ENCODE measurements at places on chromosomes 2 and 18.

DNA sequence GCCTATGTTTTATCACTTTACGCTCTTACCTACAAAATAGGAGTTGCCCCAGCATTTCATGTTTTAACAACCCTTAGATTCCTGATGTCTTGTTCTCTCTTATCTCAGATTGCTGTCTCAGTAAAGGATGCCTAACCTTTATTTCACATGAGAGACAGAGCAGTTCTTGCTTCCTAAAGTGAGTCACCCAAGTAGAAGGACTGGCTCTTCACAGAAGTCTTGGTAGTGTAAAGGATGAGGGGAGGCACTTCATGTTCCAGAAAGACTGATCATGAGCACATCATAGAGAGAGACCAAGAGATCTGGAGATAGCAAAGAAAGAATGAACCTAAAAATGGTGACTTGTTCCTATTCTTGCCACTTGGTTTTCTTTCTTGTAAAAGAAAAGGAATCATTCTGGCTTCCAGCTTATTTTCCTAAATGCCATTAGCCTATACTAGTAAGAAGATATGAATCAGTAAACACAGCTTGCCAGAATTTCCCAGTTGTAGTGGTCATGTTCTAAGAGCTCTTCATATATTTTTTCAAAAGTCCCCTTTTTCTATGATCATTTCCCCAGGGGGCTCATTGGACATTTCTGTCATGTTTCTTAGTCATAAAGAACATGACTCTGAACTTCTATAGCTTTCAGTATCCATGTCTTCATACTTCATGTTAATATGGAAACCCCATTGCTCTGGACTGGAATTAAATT lies 54.9 kb downstream of the MAPRE2 start:
- H3K27me3 ChIP-seq: no peaks in the 10 kb centered on the region
- no peak for DNase-seq
- no peaks in the 10 kb centered on the region for H3K4me1 ChIP-seq
- H3K27ac ChIP-seq: peak overlapping the region; percentile 16
- peaks cover 23% of the 10 kb centered on the region for H3K36me3 ChIP-seq

DNA sequence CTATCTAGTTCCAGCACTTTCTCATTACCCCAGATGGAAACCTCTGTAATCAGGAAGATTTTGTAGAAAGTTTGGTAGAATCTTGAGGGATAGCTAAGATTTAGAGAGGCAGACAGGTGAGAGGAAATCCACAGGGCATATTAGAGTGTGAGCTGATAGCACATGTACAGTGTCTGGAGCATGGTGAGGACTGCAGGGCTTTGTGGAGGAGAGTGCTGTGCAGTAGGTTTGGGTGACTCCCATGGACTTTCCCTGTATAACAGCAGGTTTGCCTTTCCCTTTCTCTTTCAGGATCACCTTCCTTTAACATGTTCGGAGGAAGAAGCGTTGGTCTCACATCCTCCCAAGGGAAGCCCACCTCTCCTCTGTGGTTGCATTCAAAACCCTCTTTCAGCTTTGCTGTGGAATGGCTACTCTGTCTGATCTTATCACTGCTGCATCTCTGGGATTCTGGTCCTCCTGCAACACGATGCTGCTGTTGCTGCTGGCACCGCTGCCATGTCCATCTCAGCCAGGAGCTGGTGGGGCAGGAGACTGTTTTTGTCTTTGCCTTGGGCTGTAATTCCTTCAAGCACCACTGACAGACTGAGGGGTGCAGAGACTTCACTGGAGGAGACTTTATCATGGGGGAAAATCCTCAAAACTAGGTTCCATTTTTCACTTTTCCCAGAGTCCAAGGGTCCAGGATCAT lies 7.8 kb upstream of the KIF5C start:
- DNase-seq: no peak
- no peak overlapping the region for H3K27ac ChIP-seq
- peaks cover 38% of the 10 kb centered on the region for H3K27me3 ChIP-seq
- no peak overlapping the region for H3K4me3 ChIP-seq
- no peaks in the 10 kb centered on the region for H3K36me3 ChIP-seq

DNA sequence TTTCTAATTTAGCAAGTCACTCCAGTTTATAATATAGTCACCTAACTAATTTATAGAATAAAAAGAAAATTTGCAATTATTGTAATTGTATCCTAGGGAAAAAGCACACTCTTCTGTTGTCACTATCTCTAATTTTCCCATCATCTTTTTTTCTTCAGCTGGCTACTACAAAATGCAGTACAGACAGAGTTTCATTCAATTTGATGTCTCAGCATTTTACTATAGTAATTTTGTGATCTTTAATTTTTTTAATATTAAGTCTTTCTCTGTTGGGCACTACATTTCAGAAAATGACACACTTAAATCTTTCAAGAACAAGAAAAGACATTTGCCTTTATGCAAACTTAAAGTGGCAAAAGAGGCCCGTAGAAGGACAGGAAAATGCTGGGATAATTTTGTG lies 118.0 kb downstream of the LRRTM4 start:
- no peak overlapping the region for H3K27ac ChIP-seq
- peaks cover 16% of the 10 kb centered on the region for H3K4me1 ChIP-seq
- no peak overlapping the region for H3K4me3 ChIP-seq
- DNase-seq: no peak
- no peaks in the 10 kb centered on the region for H3K27me3 ChIP-seq

DNA sequence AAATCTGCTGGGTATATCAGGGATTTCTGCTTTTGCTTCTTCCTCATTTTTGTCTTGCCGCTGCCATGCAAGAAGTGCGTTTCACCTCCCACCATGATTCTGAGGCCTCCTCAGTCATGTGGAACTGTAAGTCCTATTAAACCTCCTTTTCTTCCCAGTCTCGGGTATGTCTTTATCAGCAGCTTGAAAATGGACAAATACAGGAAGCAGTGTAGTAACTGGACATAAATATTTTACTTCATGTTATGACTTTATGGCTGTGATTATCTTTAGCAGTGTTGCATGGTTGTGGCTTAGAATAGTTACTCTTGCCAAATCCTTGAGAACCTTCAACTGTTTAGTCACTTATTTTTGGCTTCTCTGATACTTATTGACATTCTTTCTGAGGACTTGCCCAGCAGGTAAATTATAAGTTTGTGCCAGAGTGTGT lies 66.2 kb upstream of the DLX2 start:
- H3K27ac ChIP-seq: no peak overlapping the region
- no peak for DNase-seq
- H3K27me3 ChIP-seq: peaks cover 37% of the 10 kb centered on the region
- no peaks in the 10 kb centered on the region for H3K36me3 ChIP-seq
- no peak overlapping the region for H3K4me3 ChIP-seq
- peaks cover 6% of the 10 kb centered on the region for H3K4me1 ChIP-seq

DNA sequence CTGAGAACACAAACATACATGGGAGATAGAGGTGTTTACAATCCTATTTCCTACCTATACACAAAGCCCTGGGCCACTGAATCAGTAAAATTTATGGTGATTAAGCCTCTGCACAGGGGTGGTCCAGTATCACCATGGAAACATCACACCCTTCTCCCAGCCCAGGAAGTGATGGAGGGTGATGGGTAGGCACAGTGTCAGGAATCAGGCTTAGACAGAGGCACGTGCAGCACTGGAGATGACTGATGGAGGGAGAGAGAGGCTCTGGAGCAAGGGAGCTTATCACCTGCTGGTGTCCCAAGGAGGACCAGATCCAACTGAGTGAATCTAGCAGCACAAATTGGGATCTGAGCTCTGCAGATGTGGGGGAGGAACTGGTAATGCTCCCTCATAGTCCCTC lies 117.2 kb downstream of the RPIA start:
- DNase-seq: no peak
- no peak overlapping the region for H3K4me3 ChIP-seq
- H3K4me1 ChIP-seq: no peaks in the 10 kb centered on the region
- H3K27me3 ChIP-seq: peaks cover 2% of the 10 kb centered on the region
- H3K27ac ChIP-seq: no peak overlapping the region

GRCh38 chr2:127091886-127092285 lies 15.1 kb downstream of the BIN1 start:
- H3K4me1 ChIP-seq: peaks cover 77% of the 10 kb centered on the region
- H3K27me3 ChIP-seq: peaks cover 9% of the 10 kb centered on the region
- DNase-seq: no peak
- H3K4me3 ChIP-seq: no peak overlapping the region

GRCh38 chr2:144249035-144249637 lies 270.8 kb downstream of the ZEB2 start:
- no peak for DNase-seq
- H3K4me3 ChIP-seq: no peak overlapping the region
- H3K27me3 ChIP-seq: peaks cover 3% of the 10 kb centered on the region
- H3K27ac ChIP-seq: no peak overlapping the region

GRCh38 chr2:143686585-143687164 lies 557.5 kb downstream of the ARHGAP15 start:
- H3K4me3 ChIP-seq: no peak overlapping the region
- H3K27ac ChIP-seq: no peak overlapping the region
- no peak for DNase-seq
- H3K4me1 ChIP-seq: peaks cover 34% of the 10 kb centered on the region
- no peaks in the 10 kb centered on the region for H3K27me3 ChIP-seq

DNA sequence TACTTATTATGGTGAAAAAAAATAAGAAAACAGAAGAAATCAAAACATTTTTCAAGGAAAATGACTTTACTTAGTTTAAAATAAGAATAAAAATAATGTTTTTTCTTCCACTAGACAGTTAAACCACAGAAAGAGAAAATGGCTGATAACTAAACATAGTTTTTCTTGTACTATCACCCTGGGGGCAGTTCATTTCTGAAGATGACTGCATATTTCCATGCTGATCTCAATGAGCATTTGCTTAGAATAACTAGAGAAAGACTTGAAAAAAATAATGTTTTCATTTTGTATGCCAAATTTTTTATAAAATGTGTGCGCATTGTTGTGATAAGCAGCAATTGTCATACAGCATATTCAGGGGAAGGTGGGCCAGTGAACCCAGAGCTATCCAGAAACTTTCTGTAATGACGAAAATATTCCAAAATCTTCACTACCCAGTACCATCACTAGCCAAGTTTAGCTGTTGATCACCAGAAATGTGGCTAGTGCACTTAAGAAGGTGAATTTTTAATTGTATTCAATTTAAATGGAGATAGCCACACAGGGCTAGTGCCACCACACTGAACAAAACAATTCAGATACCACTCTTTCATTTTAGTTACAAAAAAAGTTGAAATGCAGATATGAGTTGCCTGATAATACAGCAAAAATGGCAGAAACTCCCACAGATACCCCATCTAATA lies 513.4 kb upstream of the NETO1 start:
- H3K27me3 ChIP-seq: peaks cover 3% of the 10 kb centered on the region
- H3K27ac ChIP-seq: no peak overlapping the region
- H3K4me3 ChIP-seq: no peak overlapping the region
- no peaks in the 10 kb centered on the region for H3K4me1 ChIP-seq

DNA sequence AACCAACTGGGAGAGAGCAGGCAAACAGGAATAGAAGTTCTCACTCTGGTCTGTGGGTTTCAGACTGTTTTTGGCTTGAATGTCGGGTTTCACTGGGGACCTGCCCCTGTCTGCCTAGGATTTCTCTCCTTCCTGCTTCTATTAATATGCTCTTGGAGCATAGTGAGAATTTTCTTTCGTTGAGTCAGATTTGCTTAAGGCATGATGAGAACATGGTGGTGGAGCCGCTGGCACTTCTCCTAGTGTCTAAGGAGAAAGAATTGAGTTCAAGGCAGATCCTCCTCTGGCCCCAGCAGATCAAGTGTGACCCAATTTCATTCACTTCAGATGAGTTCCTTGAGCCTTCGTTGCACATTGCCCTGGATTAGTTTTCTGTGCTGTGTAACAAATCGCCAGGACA lies 103.9 kb upstream of the HS6ST1 start:
- H3K36me3 ChIP-seq: peaks cover 10% of the 10 kb centered on the region
- H3K4me1 ChIP-seq: peaks cover 11% of the 10 kb centered on the region
- no peak overlapping the region for H3K4me3 ChIP-seq

DNA sequence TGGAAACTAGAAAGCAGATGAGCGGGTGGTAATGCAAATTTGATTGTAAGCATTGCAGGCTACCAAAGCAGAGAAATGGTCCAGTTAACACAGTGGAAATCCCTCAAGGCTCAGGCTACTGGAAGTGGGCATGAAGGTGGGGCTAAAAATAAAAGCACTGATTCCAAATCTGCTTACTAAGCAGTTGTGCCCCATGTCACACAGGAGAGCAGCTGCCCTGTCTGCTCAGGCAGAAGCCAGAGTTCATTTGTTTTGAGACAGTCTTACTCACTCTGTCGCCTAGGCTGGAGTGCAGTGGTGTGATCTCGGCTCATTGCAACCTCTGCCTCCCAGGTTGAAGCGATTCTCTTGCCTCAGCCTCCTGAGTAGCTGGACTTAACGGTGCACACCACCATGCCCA lies 42.5 kb upstream of the TSPYL6 start:
- peaks cover 4% of the 10 kb centered on the region for H3K27me3 ChIP-seq
- H3K36me3 ChIP-seq: no peaks in the 10 kb centered on the region
- H3K4me1 ChIP-seq: peaks cover 28% of the 10 kb centered on the region

- H3K4me3 ChIP-seq: no peak overlapping the region
- H3K27ac ChIP-seq: no peak overlapping the region
- no peak for DNase-seq
- H3K4me1 ChIP-seq: peaks cover 39% of the 10 kb centered on the region
- H3K36me3 ChIP-seq: peaks cover 31% of the 10 kb centered on the region
Observed at GRCh38 chr2:109330056-109330455, 201.1 kb downstream of the SH3RF3 start.

GRCh38 chr2:12155303-12156051 lies 409.0 kb downstream of the LPIN1 start:
- peaks cover 9% of the 10 kb centered on the region for H3K27me3 ChIP-seq
- H3K4me1 ChIP-seq: peaks cover 10% of the 10 kb centered on the region
- H3K4me3 ChIP-seq: no peak overlapping the region
- H3K27ac ChIP-seq: no peak overlapping the region
- no peak for DNase-seq

- peak overlapping the region; percentile 78 for H3K27ac ChIP-seq
- H3K4me3 ChIP-seq: no peak overlapping the region
- peaks cover 82% of the 10 kb centered on the region for H3K4me1 ChIP-seq
- DNase-seq: no peak
Observed at GRCh38 chr2:42129947-42130346, 39.2 kb upstream of the EML4 start.

DNA sequence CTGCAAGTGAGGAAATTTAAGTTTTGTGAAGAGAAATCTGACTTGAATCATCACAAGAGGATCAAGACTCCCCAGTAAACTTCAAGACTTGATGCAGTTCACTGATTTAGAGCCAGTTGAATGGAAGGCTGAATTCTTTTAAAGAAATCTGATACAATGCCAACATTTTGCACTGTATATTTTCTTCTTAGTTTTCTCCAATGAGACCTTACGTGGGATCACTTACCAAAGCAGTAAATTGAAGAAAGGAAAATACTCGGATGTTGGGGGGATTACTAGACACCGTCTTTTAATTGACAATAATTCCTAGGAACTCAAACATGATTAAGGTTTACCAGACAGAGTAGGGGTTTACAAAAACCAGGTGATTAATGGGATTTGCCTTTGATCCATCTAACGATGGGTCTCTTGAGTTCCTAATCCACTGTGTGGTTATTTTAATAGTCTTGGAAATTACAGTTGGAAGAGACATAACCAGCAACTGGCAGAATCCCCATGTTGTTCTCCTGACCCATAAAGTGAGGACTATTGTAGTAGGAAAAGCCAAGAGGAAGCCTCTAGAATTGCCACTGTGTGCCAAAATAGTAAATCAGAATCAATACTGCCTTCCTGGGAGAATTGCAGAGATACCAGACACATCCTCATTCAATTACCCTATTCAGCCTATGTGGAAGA lies 354.5 kb downstream of the PID1 start:
- no peak for DNase-seq
- H3K27ac ChIP-seq: no peak overlapping the region
- peaks cover 5% of the 10 kb centered on the region for H3K4me1 ChIP-seq
- peaks cover 4% of the 10 kb centered on the region for H3K27me3 ChIP-seq

- no peak overlapping the region for H3K4me3 ChIP-seq
- H3K36me3 ChIP-seq: no peaks in the 10 kb centered on the region
- H3K27me3 ChIP-seq: no peaks in the 10 kb centered on the region
- no peak for DNase-seq
- H3K27ac ChIP-seq: no peak overlapping the region
Observed at GRCh38 chr18:52219102-52219501, 120.9 kb upstream of the DCC start.
